ENCODE measurements at places on chromosomes 13 and 19.
A peak's percentile ranks its signal among the peaks of the same experiment; 100 is the strongest.

DNA sequence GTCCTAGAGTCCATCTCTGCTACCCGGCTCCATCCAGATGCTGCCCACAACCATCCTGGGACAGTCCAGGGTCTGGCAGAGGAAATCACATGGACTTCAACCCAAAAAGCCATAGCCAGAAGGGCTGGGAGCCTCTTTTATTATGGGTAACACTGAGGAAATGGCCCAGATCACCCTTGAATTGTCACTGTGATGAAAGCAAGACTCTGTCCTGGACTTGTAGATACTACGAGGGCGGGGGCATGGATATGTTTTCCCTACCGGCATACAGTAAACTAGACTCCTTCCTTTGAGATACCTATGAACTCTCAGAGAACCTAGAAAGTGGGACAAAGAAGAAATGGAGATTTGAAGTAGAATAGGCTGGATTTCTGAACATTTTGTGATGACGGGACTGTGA is 110.3 kb downstream of the LACC1 start:
- no peak for DNase-seq

DNA sequence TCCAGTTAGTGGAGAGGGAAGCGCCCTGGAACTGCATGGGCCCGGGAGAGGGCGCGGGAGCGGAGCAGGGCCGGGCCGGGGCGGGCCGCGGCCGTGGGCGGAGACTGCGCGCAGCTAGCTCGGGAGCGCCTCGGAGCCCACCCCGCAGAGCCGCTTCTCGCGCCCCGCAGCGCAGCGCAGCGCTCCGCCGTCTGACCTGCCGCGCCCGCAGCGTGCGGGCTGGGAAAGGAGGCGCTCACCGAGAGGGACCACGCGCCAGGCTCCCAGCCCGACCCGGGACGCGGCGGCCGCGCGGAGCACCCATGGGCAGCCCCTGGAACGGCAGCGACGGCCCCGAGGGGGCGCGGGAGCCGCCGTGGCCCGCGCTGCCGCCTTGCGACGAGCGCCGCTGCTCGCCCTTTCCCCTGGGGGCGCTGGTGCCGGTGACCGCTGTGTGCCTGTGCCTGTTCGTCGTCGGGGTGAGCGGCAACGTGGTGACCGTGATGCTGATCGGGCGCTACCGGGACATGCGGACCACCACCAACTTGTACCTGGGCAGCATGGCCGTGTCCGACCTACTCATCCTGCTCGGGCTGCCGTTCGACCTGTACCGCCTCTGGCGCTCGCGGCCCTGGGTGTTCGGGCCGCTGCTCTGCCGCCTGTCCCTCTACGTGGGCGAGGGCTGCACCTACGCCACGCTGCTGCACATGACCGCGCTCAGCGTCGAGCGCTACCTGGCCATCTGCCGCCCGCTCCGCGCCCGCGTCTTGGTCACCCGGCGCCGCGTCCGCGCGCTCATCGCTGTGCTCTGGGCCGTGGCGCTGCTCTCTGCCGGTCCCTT is at the start of gene MLNR:
TSS of gene MLNR (plus strand) at position 303 of the 820 bp plus-strand sequence. CDS start at position 303, 0 bp downstream.
- DNase-seq, result peak; percentile 11

DNA sequence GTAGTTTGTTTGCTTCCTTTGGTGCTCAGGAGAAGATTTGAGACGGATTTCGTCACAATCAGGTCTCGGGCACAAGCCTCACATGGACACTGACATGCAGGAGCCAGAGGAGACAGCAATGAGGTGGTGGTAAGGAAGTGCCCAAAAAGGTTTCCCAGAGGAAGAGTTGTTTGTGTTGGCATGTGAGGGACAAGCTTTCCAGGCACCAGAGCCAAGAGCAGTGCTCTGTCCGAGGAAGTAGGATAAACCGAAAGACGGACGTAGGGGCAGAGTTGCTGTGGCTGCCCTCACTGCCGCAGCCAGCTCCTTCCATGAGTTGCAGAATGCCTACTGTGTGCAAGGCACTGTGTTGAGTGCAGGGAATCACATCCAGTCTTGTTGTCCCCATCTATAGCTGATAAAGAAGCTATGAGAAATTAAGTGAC is 27.7 kb downstream of the SAE1 start:
- DNase-seq, result no peak

GRCh38 chr13:31882794-31883193 is 143.5 kb downstream of the RXFP2 start:
- DNase-seq, result no peak

- DNase-seq, result no peak
These were observed 39.4 kb upstream of the DGKH start for GRCh38 chr13:42009057-42009456.

DNA sequence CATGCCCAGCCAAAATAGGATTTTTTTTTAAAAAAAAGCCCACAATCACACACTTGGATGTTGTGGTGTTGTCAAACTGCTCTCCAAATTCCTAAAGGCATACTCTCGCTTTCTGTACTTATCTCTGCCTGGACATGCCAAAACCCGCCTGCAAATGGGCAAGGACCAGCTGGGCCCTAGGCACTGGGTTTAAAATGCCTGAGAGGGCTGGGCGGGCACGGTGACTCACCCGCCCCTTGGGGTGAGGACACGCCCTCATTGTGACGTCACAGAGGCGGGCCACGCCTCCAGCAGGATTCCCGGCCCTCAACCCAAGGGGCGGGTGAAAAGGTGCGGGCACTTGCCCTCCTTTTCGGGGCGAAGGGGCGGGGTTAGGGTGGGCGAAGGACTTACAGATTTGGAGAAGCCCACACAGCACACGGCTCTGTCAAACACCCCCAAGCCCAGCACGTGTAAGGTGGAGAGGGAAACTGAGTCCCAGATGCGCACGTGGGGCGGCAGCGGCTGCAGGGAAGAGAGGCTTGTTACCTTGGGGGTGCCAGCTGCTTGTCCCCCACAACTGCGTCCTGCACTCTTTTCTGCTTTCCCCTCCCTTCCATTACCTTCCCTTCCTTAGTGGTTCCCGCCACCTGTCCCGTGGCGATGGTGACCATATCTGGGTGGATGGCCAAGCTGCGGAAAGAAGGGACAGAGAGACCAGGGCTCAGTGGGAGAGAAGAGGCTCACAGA is 6.6 kb downstream of the EML2 start:
- no peak for DNase-seq

DNA sequence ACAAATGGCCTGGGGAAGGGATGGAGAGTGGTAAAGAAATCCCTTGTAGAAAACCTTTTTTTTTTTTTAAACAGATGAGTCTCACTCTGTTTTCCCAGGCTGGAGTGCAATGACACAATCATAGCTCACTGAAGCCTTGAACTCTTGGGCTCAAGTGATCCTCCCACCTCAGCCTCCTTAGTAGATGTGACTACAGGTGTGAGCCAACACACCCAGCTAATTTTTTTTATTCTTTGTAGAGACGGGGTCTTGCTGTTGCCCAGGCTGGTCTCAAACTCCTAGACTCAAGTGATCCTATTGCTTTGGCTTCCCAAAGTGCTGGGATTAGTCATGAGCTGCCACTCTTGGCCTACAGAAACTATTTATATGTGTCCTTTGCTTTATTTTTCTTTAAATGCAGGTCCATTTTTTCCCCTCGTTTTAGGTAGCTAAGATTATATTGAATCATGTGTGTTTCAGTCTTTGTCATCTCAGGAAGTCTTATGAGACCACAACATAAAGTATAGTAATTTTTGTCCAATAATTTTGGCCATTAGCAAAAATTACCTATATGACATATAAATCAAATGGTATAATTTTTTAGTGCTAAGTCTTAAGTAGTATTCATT is 10.5 kb downstream of the LPAR6 start:
- DNase-seq, result no peak

GRCh38 chr19:49430172-49430677 is 5.0 kb downstream of the GFY start:
- DNase-seq, result no peak

DNA sequence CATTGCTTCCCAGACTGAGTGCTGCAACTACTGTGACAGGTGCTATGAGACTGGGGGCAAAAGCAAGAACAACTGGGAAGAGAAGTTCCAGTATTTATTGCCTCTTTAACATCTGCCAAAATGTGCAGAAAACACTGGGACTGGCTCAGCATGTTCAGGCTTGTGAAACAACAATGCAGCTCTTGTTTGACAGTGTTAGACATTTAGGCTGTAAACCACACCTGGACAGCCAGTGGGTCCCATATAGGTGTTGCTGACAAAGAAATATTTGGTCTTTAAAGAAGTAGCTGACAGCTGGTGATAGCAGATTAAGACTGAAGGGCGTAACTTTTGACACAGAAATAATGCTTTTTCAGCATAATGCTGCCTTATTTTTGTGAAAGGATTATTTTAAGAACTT is 88.1 kb downstream of the STOML3 start:
- DNase-seq, result no peak

DNA sequence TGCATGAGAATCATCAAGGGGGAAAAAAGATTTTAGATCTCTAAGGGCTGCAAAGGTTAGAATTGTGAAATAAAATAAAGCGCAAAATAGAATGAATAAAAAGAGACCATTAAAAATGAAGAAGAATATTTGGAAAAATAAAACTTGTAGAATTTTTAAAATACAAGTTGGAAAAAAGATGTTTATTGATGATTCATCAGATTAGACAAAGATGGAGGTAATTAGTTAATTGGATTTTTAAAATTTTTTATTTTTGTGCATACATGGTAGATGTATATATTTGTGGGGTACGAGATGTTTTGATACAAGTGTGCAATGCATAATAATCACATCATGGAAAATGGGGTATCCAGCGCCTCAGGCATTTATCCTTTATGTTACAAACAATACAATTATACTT is 143.3 kb downstream of the MAB21L1 start:
- no peak for DNase-seq

DNA sequence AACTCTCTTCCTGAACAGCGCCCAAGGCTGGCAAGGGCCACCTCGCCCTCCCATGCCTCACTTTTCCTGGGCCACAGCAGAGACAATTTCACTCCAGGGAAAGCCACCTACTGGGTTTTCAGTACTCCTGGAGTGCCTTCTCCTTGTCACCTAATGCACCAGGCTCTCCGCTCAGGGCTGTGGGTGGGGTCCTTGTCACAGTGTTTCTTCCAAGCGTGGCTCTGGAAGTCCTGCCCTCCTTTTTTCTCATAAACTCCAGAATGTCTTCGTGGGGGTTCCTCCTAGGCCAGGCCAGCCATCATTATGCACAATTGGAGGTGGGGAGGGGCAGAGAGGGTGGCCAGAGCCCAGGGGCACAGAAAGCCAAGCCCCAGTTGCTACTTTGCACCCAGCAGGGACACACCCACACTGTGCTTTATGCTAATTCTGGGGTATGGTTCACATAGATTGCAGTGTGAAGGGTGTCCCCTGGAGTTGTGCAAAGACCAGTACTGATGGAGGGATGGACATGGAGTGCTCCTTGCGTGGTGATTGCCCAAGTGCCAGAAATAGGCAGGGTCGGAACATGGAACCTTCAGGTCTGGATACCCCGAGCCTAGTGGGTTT is 78.8 kb downstream of the CHST8 start:
- no peak for DNase-seq

DNA sequence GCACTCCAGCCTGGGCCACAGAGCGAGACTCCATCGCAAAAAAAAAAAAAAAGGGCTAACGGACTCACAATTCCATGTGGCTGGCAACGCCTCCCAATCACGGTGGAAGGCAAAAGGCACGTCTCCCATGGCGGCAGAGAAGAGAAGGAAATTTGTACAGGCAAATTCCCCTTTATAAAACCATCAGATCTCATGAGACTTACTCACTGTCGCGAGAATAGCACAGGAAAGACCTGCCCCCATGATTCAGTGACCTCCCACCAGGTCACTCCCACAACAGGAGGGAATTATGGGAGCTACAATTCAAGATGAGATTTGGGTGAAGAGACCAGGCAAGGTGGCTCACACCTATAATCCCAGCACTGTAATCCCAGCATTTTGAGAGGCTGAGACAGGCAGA is 18.7 kb upstream of the NMRK2 start:
- DNase-seq, result no peak

- DNase-seq, result no peak
These were observed 866.3 kb upstream of the SPRY2 start for GRCh38 chr13:81207231-81207630.

GRCh38 chr13:32609428-32609827 is 23.2 kb downstream of the PDS5B start:
- no peak for DNase-seq

DNA sequence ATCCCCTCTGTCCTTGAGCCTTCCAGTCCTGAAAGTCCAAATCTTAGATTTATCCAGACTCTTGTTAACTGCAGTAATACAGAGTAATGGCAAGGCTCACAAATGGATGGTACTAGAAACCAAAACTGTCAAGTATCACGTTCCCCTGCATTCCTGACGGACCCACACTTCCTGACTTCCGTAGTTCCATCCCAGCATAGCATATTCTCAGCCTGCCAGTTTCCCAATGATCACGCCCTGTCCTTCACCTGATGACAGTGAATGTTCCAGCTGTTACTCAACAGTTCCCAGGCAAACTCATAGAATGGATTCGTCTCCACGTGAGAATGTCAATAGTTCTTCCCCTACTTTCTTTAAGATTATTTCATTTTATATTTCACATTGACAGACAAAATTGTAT is 33.6 kb downstream of the SLC7A1 start:
- no peak for DNase-seq

DNA sequence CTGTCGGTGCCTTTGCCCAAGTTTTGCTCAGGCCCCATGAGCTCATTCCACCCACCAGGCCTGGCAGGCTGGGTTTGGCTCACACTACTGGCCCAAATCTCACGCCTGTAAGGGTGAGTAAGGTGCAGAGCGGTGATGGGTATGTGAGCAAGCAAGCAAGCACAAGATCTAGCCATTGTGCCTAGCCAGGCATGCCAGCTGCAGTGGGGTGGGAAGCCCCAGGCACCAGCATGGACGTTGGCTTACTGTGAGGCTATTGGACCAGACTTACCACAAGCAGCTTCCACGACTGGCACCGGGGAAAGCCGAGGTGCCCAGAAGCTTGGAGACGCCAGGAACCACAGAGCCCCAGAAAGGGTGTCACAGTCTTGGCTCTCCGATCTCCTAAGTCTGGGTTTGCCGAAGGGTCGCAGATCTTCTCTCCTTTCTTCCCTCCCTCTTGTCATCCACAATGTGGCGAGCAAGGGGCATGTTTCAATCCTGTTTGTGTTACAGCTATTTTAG is 2659.4 kb upstream of the PCDH20 start:
- no peak for DNase-seq

GRCh38 chr19:11479898-11480714 is 740 bp downstream of the ELAVL3 start:
- no peak for DNase-seq

- DNase-seq, result no peak
These were observed 1396.4 kb downstream of the EFNB2 start for GRCh38 chr13:105139048-105139379.

DNA sequence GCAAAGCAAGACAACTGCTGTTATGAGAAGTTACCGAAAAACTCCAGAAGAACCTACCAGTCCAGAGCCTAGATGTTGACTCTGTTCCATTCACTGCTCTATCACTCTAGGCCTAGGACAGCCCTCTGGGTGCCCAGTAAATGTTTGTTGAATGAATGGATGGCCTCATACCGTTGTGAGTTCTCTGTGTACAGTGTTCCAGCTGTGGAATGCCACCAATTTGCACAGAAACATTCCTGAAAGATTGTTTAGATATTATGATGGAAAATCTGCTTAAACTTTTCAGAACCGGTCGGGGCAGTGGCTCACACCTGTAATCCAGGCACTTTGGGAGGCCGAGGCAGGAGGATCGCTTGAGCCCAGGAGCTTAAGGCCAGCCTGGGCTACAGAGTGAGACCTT is 1.3 kb upstream of the FBL start:
- no peak for DNase-seq

All from activated T-helper 1 cell treated with anti-CD3 and anti-CD28 coated beads, Interleukin-12 subunit alpha, Interleukin-12 subunit beta, Interleukin-2, Interleukin-4 antibody, amounts not matched to agents 30 ng/mL and 10 ng/mL and 1 ng/mL, durations not matched to agents 14 hours and 24 hours and 36 hours (primary cell).